ENCODE measurements at places on chromosomes 6 and 20.

DNA sequence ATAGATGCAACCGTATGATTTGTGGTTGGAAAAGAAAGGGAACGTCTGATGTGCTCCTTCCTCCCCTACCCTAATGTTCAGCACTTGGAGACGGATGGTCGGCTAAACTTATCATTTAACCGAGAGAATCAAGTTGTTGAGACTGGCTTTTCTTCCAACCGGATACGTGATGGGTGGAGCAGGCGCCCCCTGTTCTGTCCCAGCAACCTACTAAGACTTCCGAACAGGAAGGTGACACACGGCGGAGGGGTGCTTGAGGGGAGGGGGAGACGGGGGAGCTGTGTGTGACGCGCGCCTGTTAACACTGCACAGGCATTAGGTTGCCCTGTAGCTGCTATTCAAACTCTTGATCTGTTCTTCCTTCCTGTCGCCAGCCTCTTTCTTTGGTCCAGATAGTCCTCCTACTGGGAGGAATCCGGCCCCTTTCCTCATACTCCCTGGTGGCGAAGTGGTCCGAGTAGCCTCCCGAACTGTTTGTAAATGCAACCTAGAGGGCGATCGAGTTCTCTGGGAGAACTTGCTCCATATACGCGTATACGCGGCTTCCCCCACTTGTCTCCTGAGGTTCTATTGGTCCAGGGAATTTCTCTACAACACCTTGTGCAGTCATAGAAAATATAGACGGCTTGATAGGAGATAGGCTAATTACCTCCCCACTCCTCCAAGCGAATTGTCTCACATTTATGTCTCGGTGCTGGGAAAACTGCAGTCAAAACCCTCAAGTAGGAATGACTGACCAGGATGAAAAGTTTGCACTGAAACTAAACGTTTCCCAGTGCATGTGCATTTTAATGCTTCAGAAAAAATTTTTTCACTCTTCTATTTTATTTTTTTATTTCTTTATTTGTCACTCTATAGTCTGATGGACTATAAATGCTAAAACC lies 126.0 kb upstream of the SLC2A12 start:
- H3K4me3 ChIP-seq = peak overlapping the region; percentile 46
- DNase-seq = peak; percentile 98
- peak overlapping the region; percentile 72 for H3K27ac ChIP-seq
- H3K4me1 ChIP-seq = peaks cover 11% of the 10 kb centered on the region
- peaks cover 4% of the 10 kb centered on the region for H3K36me3 ChIP-seq

DNA sequence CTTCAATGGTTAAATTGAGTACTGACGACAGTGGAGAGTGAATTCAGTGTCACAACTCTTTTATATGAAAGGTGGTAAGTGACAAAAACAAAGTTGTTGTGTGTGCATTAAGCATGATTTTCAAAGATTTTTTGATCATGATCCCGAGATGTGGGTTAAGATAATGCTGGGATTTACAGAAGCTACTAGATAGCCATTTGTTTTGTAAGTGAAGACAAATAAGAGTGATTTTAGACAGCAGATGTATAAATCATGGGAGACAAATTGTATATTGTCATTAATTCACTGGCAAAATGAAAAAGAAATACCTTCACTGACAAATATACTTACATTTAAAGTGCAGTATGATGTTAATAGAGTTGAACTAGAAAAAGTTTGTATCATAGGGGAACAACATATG lies 6.1 kb downstream of the ADGRB3 start:
- peaks cover 72% of the 10 kb centered on the region for H3K4me1 ChIP-seq
- H3K4me3 ChIP-seq = peak overlapping the region; percentile 41
- H3K36me3 ChIP-seq = no peaks in the 10 kb centered on the region
- H3K27ac ChIP-seq = peak overlapping the region; percentile 74

DNA sequence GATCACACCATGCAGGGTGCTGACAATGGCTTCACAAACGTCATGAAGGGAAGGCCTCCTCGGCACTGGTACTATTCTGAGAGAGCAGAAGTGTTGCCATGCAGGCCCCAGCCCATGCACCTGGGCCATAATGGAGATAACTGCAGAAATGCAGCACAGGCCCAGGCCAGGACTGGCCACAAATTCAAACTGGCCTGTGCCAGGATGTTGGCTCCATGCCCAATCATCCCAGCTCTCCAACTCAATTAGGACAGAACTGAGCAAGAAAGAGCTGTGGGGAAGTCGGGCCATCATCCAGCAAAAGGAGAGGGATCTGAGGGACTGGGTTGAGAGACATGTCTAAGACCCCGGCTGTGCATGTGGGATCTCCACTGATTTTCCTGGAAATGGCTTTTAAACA lies 48.9 kb upstream of the SYNDIG1 start:
- no peak overlapping the region for H3K27ac ChIP-seq
- no peaks in the 10 kb centered on the region for H3K27me3 ChIP-seq
- H3K36me3 ChIP-seq = no peaks in the 10 kb centered on the region

DNA sequence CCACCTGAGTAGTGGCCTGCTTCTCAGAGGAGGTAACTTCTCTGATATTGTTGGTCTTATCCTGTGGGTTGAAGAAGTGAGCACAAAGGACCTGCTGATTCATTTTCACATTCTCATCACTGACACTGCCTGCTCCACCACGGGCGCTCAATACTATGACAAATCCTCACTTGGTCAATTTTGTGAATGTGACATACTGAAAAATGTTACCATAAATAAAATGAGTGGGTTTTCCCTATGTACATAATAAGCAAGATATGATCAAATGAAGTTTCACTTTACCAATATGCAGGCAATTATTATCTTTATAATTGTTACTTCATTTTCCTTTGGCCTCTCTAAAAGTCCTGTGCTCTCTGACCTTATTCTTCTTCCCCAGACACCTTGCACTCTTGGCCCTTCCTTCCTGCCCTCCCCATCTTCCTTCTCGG lies 71.5 kb upstream of the RIPOR2 start:
- no peak overlapping the region for H3K4me3 ChIP-seq
- H3K27me3 ChIP-seq = no peaks in the 10 kb centered on the region
- H3K27ac ChIP-seq = no peak overlapping the region
- no peaks in the 10 kb centered on the region for H3K36me3 ChIP-seq
- no peaks in the 10 kb centered on the region for H3K4me1 ChIP-seq
- DNase-seq = no peak

GRCh38 chr20:51159303-51159702 lies 136.4 kb upstream of the KCNG1 start:
- no peaks in the 10 kb centered on the region for H3K36me3 ChIP-seq
- H3K4me1 ChIP-seq = peaks cover 13% of the 10 kb centered on the region
- DNase-seq = no peak
- no peak overlapping the region for H3K4me3 ChIP-seq
- peaks cover 9% of the 10 kb centered on the region for H3K27me3 ChIP-seq

GRCh38 chr6:144263786-144264185 lies 21.3 kb upstream of the UTRN start:
- H3K4me1 ChIP-seq = peaks cover 21% of the 10 kb centered on the region
- H3K27me3 ChIP-seq = no peaks in the 10 kb centered on the region
- no peak overlapping the region for H3K4me3 ChIP-seq
- no peak for DNase-seq

- H3K27ac ChIP-seq = no peak overlapping the region
- H3K4me3 ChIP-seq = no peak overlapping the region
- peaks cover 26% of the 10 kb centered on the region for H3K4me1 ChIP-seq
- no peak for DNase-seq
- no peaks in the 10 kb centered on the region for H3K36me3 ChIP-seq
These were observed 35.0 kb upstream of the TENT5A start for GRCh38 chr6:81787313-81788068.

DNA sequence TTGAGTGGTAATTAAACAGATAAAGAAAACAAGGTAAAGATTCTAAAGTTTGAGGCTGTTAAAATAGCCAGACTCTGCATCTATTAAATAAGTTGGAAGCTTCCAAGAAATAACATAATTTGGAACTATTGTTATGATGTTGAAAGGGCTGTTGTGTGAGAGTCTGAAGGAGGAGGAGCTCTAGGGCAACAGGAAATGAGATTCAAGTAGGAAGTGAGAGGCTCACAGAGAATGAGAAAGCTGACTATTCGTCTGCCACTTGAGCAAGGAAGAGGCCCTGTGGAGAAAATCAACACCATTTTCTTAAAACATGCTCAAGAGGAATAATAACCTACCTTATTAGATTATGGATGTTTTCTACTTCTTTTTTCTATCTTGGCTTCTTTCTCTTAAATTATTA lies 185.2 kb downstream of the SLC24A3 start:
- no peaks in the 10 kb centered on the region for H3K27me3 ChIP-seq
- peaks cover 12% of the 10 kb centered on the region for H3K36me3 ChIP-seq
- peak; percentile 92 for DNase-seq
- no peak overlapping the region for H3K4me3 ChIP-seq
- peaks cover 43% of the 10 kb centered on the region for H3K4me1 ChIP-seq
- peak overlapping the region; percentile 72 for H3K27ac ChIP-seq

- H3K4me3 ChIP-seq = no peak overlapping the region
- peaks cover 10% of the 10 kb centered on the region for H3K36me3 ChIP-seq
- no peak for DNase-seq
These were observed 1.4 kb upstream of the SEC63 start for GRCh38 chr6:107959392-107959791.

GRCh38 chr6:165661664-165662025 lies 1.4 kb downstream of the PDE10A start:
- peak overlapping the region; percentile 41 for H3K4me3 ChIP-seq
- H3K36me3 ChIP-seq = no peaks in the 10 kb centered on the region
- no peak overlapping the region for H3K27ac ChIP-seq
- no peak for DNase-seq

GRCh38 chr20:64222851-64223525 lies 32.6 kb upstream of the PCMTD2 start:
- H3K27ac ChIP-seq = peak overlapping the region; percentile 89
- H3K4me1 ChIP-seq = peaks cover 25% of the 10 kb centered on the region
- H3K27me3 ChIP-seq = no peaks in the 10 kb centered on the region
- H3K36me3 ChIP-seq = no peaks in the 10 kb centered on the region

DNA sequence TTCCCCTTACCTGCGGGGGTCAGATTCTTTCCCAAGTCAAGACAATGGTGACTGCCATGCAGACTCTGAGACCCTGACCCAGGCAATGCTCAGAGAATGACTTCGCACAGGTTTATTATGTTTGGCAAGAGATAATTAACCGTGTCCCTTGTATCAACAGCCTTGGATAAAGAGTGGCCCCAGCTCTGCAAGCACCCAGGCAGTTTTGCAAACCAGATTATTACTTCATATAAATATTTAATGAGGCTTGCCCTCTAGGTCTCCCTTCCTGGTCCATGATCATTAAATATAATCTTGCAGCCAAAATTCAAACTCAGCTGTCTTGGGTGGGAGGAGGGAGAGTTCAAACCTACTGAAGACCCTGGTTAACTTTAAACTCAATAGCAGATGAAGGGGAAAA lies 156.5 kb downstream of the ANKRD60 start:
- no peak overlapping the region for H3K4me3 ChIP-seq
- peaks cover 4% of the 10 kb centered on the region for H3K4me1 ChIP-seq
- H3K27ac ChIP-seq = no peak overlapping the region
- H3K27me3 ChIP-seq = no peaks in the 10 kb centered on the region
- H3K36me3 ChIP-seq = no peaks in the 10 kb centered on the region

- H3K4me3 ChIP-seq = peak within 1 kb of the TSS; percentile 82
- H3K36me3 ChIP-seq = no peaks in the 10 kb centered on the region
- no peaks in the 10 kb centered on the region for H3K27me3 ChIP-seq
- DNase-seq = peak; percentile 97
- peak within 1 kb of the TSS; percentile 79 for H3K27ac ChIP-seq
These were observed at the start of gene HMGN3 for GRCh38 chr6:79234150-79235022. TSS of gene HMGN3 (minus strand) at chr6:79234682.

GRCh38 chr6:43945768-43946080 lies 175.7 kb downstream of the VEGFA start:
- no peaks in the 10 kb centered on the region for H3K36me3 ChIP-seq
- no peak for DNase-seq
- H3K27me3 ChIP-seq = no peaks in the 10 kb centered on the region
- H3K4me3 ChIP-seq = no peak overlapping the region
- H3K4me1 ChIP-seq = peaks cover 13% of the 10 kb centered on the region
- no peak overlapping the region for H3K27ac ChIP-seq

DNA sequence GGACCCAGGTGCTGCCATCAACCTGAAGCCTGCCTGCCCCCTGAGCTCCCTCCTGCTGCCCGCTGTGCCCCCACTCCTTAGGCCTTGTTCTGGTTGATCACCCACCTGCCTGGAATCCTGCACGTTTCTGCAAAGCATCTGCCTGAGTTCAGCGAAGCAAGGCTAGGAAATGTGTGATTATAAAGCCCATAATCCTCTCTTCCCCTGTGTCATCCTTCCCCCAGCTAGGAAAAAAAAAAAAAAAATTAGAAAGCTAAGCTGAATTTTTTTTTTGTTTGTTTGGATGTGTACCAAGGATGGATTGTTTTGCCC lies 93.2 kb downstream of the FOXA2 start:
- DNase-seq = no peak
- no peak overlapping the region for H3K27ac ChIP-seq
- H3K36me3 ChIP-seq = no peaks in the 10 kb centered on the region
- no peaks in the 10 kb centered on the region for H3K4me1 ChIP-seq
- H3K4me3 ChIP-seq = no peak overlapping the region
- no peaks in the 10 kb centered on the region for H3K27me3 ChIP-seq

DNA sequence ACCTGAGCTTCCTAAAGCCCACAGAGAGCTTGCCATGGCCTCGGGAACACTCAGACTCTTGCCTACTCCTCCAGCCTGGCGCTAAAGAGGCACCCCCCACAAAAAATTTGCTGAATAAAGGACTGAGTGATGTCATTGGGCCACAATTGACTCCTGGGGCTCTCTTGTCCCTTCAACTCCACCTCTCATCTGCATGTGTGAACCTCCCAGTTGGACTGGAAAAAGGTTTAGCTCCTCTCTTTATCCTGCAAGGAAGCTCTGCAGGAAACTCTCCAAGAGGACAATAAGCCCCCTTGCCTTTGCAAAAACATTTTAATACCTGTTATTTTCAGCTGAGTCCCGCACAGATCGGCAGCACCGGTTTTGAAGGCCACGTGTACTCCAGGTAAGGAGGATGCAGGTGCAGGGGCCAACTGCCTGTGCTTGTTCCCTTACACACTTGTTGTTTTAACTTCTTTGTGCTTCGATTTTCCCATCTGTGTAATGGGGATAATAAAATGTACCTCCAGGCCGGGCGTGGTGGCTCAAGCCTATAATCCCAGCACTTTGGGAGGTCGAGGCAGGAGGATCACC lies 107.3 kb downstream of the TFAP2C start:
- no peak for DNase-seq
- H3K27me3 ChIP-seq = peaks cover 24% of the 10 kb centered on the region
- H3K4me1 ChIP-seq = no peaks in the 10 kb centered on the region
- no peak overlapping the region for H3K27ac ChIP-seq
- no peak overlapping the region for H3K4me3 ChIP-seq

DNA sequence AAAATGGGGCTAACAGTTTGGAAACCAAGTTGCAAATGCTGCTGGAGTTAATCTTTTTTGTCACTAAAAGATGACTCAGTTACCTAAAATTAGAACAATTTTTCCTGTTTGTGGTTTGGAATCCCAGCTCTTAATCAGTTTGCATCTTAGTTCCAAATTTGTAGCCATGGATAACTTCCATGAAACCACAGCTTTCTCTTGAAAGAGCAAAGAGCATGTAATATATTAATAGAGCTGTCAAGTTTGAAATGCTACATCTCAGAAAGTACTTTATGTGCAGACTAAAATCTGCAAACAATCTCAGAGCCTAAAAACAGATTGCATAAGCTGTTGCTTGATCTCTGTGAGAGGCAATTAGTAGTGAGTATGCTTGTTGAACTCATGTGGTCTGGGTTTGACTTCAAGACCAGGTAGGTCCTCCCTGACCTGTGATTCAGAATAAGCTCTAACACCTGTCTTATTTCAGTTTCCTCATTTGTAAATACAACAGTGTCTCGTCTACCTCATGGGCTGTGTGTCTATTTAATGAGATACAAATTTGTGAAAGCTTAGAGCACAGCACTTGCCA lies 23.5 kb downstream of the DHX35 start:
- peak; percentile 62 for DNase-seq
- H3K4me1 ChIP-seq = peaks cover 36% of the 10 kb centered on the region
- no peaks in the 10 kb centered on the region for H3K27me3 ChIP-seq
- H3K27ac ChIP-seq = peak overlapping the region; percentile 17
- peaks cover 4% of the 10 kb centered on the region for H3K36me3 ChIP-seq

GRCh38 chr6:129845696-129846095 lies 15.4 kb downstream of the TMEM244 start:
- H3K4me1 ChIP-seq = peaks cover 9% of the 10 kb centered on the region
- no peak overlapping the region for H3K27ac ChIP-seq
- H3K4me3 ChIP-seq = no peak overlapping the region
- H3K36me3 ChIP-seq = no peaks in the 10 kb centered on the region
